ENCODE measurements at places on chromosomes 2 and 18. TPM values are rescaled to one million over a fixed set of nuclear protein-coding genes. Genes with fewer than 3 reads are reported as not detected.
A peak's percentile ranks its signal among the peaks of the same experiment; 100 is the strongest.

Gene CDC42EP3
- 5.9 TPM for total RNA-seq

DNA sequence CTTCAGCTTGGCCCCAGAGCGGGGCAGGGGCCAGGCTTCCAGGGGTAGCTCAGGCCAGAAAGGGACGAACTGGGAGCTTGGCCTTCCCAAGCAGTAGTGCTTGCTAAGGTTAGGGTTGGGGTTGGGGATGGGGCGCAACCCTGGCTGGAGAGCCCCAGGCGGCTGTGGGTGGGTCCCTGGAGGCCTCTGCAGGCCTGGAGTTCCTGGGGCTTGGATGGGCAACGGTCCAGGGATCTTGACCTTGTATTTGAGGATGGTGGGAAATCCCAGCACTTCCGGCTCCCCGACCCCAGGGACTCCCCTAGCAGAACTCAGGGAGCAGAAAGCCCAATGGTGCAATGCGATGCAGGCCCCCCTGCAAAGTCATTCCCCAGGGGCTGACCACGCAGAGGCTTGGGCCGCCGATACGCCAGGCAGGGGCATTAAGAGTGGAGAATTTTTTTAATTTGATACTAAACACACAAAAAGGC, 12.6 kb upstream of the MLPH start:
- no peak for ATAC-seq

Gene PPP4R1
- 164 TPM for total RNA-seq

- no peak for ATAC-seq
Observed at GRCh38 chr18:75109319-75109691, 99.6 kb downstream of the PTGR3 start.

DNA sequence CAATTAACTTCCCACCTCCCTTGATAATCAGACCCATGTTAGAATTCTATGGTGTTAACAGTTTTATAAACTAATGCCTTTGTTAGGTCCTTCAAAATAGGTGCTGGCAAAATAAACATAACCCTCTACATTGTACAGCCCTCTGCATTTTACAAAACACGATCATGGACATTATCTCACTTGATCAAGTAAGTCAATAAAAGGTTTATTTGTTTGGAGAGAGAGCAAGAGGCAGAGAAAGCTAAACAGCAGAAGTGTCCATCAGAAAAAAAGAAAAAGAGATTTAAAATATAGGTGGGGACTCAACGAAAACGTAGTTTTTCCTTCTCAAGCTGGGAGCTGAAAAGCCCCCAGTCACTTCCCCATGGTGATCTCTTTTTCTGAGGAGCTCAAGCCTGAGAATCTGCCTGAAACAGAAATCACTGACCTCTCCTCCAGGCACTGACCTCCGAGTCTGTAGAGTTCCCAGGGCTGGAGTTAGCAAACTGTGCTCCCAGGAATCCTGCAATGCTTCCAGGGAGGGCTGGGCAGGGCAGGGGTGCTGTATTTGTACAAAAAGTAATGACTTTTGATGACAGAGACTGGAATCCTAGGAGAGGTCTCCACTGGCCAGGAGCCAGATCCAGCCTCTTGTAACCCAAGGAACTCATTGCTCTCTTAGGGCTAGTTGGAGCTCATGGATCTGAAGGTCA, 137.8 kb upstream of the KLHL29 start:
- ATAC-seq: no peak

GRCh38 chr2:190880378-190881083, at the start of gene GLS:
GLS (plus strand) TSS chr2:190880821; CDS start chr2:190881085, 264 bp downstream.
- ATAC-seq: peak; percentile 93

GRCh38 chr18:54232485-54233227, 8.2 kb upstream of the MBD2 start:
- peak; percentile 28 for ATAC-seq

DNA sequence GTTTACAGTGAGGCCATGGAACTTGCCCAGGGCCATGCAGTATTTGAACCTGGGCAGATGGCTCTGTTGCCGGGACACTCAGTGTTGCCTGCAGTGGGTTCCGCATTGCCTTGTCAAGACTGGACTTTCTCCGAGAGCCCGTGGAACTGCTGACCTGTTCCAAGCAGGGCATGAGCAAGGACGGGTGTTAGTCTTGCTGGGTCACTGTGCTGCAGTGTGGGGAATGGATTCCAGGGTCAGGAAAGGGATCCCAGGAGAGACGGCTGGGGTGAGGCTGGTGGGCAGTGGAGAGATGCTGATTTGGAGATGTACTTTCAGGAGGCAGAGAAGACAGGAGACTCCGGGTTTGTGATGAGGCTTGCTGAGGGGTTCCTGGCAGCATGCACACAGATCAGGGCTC, 348.7 kb upstream of the HS6ST1 start:
- ATAC-seq: no peak

Data from esophagus mucosa (tissue), 1 donor.